ENCODE measurements at places on chromosomes 4 and X.

- no peak for DNase-seq
Measured at GRCh38 chr4:165059386-165059785, 5.7 kb downstream of the TRIM75 start.

GRCh38 chrX:30241724-30242415 is at the start of gene MAGEB4:
Gene MAGEB4, plus strand, starts transcription at chrX:30242000. Its CDS starts 136 bp downstream, at chrX:30242136.
- no peak for DNase-seq

DNA sequence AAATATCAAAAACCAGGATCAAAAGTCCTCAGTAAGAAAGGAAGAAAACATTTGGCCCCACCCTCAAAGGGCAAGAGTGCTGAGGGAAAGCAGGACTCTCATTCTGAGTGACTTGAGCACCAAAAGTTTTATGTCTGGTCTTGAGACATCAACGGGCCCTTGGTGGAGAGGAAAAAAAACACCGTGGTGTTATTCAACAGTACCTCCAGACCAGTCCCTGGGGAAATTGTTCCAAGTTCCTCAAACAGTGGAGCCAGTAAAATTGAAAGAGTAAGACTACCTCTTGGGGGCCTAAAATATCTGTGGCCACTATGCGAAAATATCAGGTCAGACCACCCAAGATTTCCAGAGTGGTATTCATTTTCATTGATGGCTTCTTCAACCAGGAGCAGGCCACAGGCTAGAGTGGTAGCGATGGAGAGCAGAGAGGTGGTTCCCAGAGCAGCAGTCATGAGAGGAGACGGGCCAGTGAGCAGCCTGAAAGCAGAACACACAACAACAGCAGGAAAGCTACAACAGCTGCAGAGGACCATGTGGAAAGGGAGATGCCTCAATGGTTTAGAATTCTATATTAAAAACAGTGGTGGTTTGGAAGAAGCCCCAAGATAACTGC is 63.7 kb upstream of the RPL34 start:
- no peak for DNase-seq

DNA sequence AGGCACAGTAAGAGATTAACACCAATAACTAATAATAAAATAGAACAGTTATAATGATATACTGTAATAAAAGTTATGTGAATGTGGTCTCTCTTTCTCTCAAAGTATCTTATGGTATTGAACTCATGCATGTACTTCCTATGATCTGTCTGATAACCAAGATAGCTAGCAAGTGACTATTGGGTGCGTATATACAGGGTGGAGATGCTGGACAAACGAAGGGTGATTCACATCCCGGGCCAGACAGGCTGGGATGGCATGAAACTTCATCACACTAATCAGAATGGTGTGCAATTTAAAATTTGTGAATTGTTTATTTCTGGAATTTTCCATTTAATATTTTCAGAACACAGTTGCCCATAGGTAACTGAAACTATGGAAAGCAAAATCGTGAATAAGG is 96.8 kb downstream of the PHEX start:
- DNase-seq, result no peak

DNA sequence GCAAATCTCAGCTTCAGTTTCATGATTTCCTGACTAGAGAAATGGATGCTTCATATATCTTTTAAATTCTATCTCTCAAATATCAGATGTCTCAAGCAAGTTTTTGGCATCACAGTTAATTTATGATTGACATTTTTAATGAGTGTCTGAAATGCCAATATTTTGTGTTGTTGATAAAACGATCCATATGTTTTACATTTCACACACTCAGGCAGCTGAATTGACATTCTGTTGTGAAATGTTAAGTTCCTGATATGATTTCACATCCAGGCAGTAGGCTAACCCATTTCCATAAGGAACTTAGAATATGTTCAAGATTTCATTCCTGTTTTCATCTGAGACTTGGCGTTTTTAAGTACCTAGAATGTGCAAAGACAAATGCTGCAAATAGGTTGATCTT is 650.6 kb downstream of the PCDH18 start:
- no peak for DNase-seq

DNA sequence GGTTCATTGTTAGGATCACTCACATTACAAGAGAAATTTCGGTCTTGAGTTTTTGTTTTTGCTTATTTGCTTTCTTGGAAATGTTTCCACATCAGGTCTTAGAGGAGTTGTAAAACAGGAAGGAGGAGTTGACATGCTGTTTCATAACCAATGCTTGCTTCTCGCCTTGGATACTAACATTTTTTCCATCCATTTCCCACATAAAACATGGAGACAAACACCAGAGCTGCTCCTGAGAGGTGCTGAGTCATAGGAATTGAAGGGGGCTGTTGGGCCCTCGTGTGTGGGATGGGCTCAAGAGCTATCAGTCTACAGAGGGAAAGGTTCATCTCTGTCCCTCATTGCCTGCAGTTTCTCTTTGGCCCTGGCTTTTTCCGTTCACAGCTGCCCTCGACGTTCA is 29.9 kb downstream of the TBL1X start:
- DNase-seq, result no peak

DNA sequence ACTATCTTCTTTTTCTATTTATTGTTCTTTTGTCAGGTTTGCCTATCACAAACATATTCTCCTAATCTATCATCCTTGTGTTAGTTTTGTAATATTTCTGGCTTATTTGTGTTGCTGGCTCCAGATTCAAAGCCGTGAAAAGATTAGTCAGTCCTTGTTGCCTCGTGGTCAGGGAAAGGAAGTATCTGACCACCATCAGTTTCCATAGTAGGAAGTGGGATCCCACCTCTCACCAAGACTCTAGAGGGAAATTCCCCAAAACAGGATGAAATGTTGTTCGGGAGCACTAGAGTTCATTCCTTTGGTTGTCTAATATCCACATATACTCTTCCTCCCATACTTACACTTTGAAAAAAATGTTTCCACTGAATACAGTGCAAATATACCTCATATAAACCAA is 131.0 kb upstream of the HUWE1 start:
- no peak for DNase-seq

DNA sequence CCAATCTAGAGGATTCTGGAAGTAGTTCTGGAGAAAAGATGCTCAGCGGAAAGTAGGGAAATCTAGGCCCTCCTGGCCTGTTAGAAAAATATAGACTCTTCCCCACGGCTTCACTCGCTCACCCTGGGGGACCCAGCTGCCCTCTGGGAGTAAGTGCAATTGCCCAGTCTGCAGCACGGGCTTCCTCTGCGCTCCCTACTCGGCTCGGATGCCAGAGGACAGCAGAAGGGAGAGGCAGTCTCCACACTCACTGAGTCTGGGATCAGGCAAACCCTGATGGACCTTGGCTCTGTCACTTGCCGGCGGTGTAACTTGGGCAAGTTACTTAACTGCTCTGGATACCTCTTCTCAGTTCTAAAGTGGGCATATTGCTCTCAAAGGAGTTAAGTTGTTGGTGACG is 2.1 kb downstream of the SHISA3 start:
- no peak for DNase-seq

DNA sequence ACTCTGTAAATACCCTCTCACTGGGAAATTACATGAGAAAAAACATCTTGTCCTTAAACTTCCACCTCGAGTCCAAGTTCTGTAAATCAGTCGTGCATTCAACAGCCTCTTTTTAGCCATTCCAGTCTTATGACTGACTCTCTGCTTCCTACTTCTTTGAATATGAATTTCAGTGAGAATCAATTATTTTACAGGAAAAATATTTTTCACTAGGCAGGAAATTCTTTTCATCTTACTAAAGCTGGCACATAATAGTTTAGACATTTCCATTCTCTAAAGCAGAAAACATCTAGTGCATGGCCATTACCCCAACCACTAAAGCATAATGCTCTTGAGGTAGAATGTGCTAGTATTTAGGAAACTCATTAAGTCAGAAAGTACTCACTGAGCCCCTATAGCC is 565.7 kb upstream of the FAT1 start:
- DNase-seq, result no peak

DNA sequence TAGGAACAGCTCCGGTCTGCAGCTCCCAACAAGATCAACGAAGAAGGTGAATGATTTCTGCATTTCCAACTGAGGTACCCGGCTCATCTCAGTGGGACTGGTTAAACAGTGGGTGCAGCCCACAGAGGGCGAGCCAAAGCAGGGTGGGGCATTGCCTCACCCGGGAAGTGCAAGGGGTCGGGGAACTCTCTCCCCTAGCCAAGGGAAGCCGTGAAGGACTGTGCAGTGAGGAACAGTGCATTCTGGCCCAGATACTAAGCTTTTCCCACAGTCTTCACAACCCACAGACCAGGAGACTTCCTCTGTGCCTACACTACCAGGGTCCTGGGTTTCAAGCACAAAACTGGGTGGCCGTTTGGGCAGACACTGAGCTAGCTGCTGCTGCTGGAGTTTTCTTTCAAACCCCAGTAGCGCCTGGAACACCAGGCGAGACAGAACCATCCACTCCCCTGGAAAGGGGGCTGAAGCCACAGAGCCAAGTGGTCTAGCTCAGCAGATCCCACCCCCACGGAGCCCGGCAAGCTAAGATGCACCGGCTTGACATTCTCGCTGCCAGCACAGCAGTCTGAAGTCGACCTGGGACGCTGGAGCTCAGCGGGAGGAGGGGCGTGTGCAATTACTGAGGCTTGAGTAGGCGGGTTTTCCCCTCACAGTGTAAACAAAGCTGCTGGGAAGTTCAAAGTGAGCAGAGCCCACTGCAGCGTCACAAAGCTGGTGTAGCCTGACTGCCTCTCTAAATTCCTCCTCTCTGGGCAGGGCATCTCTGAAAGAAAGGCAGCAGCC is 84.6 kb downstream of the THOC2 start:
- no peak for DNase-seq

DNA sequence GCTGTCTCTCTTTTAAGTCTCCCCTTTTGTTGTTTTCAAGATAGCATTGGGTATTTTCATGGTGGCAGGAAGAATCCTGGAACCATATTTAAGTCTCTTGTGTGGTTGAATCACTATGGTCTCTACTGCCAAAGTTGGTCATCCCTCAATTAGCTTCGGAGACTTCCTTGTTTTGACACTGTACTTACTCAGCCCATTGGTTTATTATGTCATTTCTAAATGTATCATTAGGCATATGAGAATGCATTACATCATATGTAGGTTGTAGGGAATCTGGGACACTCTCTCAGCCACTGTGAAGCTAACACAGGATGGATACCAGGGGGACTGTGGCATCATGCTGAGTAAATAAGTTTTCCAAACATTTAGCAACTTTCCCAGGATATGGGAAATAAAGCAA is 211.8 kb downstream of the DTHD1 start:
- DNase-seq, result peak; percentile 12

- DNase-seq, result peak; percentile 39
Measured at GRCh38 chr4:46016306-46016705, 107.5 kb downstream of the GABRG1 start.

GRCh38 chrX:68995780-68996551 is 167.1 kb downstream of the EFNB1 start:
- no peak for DNase-seq

DNA sequence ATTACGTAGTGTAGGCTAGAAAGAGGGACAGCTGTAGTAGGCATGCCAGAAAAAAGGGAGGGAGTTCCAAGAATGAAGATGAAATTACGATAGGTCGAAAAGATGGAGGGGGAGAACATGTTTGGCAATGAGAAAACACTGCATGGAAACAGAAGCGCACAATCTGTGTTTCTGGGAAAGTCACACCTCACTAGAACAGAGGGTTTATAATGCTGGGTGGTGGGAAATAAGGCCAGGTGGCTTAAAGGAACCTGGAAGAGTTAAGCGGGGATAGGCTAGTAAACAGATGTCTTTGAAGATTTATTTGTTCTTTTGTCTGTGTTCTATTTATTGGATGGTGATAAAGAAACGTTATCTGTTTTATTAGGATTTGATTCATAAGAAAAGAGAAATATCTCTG is 29.1 kb downstream of the TRAPPC11 start:
- DNase-seq, result no peak

- no peak for DNase-seq
Measured at GRCh38 chr4:162408309-162408708, 244.5 kb upstream of the FSTL5 start.

DNA sequence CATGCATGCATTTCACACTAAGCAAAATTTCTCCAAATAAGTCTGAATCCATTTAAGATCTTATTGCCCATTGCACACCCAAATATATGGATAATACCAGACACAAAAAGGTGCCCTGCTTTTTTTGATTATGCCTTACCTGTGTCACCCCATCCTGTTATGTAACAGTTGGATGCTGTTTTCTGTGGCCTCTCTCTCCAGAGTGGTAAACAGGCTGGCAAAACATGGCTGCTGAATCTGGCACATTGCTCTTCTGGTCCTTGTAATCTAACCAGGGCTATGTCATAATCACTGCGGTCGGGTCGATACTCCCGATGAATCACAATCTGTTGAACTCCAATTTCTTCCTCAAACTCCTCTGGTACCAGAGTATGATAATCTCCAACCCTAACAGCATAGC is 70.1 kb downstream of the PRSS12 start:
- DNase-seq, result peak; percentile 64

GRCh38 chr4:95732061-95732460 is 107.8 kb upstream of the PDHA2 start:
- no peak for DNase-seq

- peak; percentile 1 for DNase-seq
Measured at GRCh38 chrX:70042399-70043371, 7.1 kb downstream of the AWAT2 start.

GRCh38 chrX:3711331-3711917 is 2.0 kb downstream of the PRKX start:
- DNase-seq, result peak; percentile 39

GRCh38 chr4:140871368-140871767 is 115.2 kb upstream of the TBC1D9 start:
- DNase-seq, result no peak

All from OCI-M1 (cell line).